ENCODE measurements at places on chromosomes 5 and 9.

- no peak for DNase-seq
Measured at GRCh38 chr9:33443047-33443446, 4.3 kb downstream of the AQP3 start.

DNA sequence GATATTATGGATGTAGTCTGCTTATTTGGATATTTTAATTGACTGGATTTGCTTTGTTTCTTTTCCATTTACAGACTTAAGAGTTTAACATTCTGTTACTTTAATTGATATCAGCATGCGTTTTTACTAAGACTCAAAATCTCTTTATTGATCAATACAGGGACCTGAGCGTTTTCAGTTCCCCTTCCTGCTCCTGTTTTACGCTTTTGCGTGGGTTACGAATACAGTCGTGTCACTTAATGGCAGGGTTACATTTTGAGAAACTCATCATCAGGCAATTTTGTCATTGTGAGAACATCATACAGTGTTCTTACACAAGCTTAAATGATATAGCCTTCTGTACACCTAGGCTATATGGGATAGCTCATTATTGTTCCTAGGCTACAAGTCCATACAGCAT is 65.2 kb downstream of the PBX3 start:
- no peak for DNase-seq

GRCh38 chr9:35364817-35365585 is 124.9 kb upstream of the RUSC2 start:
- DNase-seq, result peak; percentile 5

- no peak for DNase-seq
Measured at GRCh38 chr9:106403081-106403480, 459.9 kb upstream of the ZNF462 start.

- DNase-seq, result no peak
Measured at GRCh38 chr5:164306662-164307061, 801.2 kb downstream of the MAT2B start.

GRCh38 chr5:55694152-55694830 is 17.8 kb downstream of the SLC38A9 start:
- DNase-seq, result peak; percentile 62

DNA sequence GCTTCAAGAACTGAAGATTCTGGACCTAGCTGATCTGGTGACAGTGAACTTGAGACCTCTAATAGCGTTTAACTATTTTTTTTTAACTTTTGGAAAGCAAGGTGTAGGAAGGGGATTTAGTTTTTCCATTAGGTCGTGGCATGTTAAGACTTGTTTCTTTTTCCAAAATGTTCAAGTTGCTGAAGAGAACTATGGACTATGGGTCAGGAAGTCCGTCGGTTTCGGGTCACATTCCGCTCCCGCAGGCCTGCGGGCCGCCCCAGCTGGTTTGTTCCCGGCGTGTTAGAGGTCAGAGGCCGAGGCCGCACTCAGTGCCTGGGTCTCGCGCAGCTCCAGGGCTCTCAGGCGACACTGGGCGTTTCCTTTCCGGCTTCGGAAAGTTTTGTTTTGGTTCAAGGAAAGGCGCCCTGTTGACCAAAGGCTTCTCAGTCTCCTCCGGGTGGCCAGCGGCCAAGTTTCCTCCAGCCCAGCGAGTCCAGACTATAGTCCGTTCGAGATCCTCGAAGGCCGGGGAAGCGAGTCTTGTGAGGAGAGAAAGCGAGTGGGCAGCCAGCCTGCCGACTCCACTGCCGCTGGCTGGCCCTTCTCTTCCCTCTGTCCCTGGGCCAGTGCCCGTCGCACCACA is 586 bp upstream of the FCHO2 start:
- no peak for DNase-seq

DNA sequence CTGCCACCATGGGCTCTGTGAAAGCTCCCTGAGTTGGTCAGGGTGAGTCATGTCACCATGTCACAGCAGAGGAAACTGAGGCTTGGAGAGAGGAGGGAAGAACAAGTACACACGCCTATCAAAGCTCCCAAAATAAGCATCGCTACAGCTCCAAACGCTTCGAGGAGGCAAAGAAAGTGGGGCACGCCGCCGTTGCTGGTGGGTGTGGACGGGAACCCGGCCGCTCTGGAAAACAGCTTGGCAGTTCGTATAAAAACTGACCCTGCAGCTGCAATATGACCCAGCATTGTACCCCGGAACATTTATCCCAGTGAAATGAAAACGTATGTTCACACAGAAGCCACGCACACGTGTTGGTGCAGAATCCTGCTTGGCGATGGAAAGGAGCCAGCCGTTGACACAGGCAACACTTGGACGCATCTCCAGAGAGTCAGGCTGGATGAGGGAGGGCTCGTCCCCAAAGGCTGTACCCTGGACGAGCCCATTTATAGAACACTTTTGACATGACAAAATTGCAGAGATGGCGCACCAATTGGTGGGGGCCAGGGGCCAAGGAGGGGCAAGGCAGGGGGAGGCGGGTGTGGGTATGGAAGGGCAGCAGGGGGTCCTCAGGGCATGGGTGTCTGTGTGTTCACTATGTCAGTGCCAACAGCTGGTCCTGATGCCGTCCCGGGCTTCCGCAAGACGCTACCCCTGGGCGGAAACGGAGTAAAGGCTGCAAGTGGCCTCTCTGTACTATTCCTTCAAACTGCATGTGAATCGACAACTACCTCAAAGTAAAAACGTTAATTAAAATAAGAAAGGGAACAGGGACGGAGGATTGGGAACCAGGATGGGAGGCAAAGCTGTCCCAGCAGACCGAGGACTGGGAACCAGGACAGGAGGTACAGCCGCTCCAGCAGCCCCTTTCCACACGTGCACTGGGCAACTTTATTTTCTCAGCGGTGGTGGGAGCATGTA is 173.0 kb downstream of the OLFM1 start:
- no peak for DNase-seq

DNA sequence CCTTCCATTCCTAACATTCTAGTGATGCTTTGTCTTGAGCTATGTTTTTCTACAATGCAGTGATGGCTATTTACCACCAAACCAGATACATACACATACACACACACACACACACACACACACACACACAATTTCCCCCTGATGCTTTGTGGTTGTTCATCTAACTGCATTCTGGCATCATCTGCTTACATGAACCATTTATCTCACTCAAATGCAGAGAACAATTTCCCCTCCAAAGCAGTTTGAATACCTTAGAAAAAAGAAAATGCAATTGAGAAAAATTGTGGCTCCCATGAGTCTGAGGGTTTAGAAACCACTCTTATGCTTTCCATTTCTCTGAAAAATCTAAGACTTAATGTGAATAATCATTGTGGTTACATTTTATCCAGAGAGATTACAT is 1024.8 kb downstream of the TLE4 start:
- no peak for DNase-seq

GRCh38 chr5:178382754-178383164 is 150.2 kb upstream of the PHYKPL start:
- no peak for DNase-seq

DNA sequence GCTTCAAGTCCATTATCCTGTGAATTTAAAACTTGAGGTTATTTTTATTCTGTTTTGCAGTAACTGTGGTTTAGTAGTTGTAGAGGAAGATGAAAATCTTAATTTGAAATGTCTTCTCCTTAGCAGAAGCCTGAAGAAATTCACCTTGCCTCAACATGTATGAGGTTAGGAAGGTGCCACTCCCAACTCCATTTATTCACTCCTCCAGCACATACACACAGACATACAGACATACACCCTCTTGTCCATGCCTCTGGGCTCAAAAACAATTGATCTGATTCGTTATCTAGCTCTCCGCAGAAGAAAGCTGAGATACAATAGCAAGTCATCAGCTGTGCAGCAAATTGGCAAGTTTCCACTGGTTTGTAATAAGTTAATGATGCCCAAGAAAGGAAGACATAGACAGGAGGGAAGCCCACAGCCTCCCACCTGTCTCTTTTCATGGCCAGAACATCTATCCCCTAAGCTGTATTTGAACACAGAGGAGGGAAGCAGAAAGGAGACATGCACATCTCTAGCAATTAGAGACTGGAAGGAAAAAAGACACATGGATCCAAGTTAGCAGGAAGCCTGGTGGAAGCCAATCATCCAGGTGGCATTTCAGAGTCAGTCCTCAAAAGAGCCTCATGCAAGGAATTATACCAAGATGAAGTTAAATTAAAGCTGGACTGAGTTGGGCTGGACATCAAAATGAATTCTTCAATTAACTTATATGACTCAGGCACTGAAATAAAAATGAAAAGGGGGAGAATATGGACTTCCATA is 257.9 kb downstream of the ASTN2 start:
- no peak for DNase-seq

GRCh38 chr9:111854799-111855198 is 41.8 kb upstream of the UGCG start:
- no peak for DNase-seq

DNA sequence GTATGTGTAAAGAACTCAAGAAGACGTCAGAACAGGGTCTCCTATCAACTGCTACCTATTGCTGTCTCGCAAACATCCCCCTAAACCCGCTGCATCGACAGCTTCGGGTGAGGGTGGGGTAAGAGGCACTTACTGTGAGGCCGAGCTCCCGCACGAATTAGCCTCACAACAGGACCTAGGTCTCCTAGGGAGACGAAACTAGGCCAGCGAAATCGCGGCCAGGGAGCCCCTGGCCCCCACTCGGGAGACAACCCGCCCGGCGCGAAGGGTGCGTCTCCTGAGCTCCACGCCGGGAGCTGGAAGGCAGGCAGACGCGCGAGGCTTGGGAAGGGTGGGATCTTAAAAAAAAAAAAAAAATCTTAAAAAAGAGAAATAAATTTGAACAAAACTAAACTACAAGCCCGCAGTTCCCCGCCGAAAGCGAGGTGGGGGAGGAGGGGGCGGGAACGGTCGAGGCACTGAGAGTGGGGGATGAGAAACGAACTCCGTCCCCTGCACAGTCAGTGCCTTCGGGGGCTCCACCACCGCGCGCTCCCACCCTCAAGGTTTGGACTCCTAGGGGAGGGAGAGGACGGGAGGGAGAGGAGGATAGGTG is 33.0 kb upstream of the NFIB start:
- no peak for DNase-seq

GRCh38 chr5:3349704-3350565 is 245.7 kb upstream of the IRX1 start:
- DNase-seq, result no peak

GRCh38 chr5:79330071-79330470 is 94.1 kb downstream of the JMY start:
- no peak for DNase-seq

- DNase-seq, result no peak
Measured at GRCh38 chr9:91145496-91145895, 216.2 kb downstream of the AUH start.

DNA sequence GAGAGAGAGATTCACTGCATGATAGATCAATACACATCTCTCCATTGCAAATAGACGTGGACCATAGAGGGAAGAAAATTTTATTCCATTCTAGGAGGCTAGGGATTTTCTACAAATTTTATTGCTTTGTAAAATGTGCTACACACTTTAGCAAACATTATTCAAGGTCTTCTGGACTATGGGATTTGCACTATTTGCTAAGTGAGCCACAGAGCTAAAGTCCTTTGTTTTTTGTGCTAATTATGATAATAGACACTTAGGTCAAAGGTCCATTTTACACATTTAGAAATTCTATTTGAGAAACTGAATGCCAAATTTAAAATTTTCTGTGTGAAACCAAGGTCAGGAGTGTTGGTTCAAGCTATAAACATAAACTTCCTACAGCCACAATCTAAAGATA is 672.3 kb downstream of the LRRC70 start:
- no peak for DNase-seq

GRCh38 chr5:140443-140829 is 48.5 kb downstream of the PLEKHG4B start:
- no peak for DNase-seq

DNA sequence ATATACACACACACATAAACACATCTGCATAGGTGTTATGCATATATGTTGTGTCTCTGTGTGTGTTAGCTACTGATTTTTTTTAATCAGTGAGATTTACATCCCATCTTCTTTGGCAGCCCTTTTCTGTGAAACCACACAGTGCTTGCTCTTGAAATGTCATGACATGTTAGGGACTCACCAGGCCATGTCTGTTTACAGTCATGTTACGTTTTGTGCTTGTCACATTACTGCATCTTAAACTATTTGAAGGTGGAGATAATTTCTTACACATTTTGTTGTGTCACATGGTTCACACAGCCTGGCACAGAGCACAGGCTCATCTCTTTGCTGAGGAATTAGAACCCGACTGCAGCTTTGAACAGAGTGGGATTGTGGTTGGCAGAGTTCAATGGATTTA is 364.4 kb upstream of the RIOK2 start:
- DNase-seq, result no peak

DNA sequence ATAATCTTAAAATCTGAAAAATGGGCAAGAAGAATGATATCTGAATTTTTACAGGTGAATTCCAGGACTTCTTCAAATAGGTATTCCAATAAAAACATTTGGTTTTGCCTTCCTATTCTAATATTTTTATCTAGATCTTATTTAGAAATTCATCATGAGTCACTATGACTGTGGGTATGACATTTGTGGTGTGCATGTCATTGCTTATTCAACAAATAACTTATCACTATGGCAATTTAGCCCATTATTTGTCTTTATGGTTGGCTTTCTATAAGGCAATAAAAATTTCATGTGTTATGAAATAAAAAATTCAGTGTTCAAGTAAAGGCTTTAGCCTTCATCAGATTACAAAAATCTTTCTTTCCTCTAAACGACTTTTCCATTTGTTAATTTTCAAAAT is 1139.6 kb upstream of the NUDT12 start:
- no peak for DNase-seq

DNA sequence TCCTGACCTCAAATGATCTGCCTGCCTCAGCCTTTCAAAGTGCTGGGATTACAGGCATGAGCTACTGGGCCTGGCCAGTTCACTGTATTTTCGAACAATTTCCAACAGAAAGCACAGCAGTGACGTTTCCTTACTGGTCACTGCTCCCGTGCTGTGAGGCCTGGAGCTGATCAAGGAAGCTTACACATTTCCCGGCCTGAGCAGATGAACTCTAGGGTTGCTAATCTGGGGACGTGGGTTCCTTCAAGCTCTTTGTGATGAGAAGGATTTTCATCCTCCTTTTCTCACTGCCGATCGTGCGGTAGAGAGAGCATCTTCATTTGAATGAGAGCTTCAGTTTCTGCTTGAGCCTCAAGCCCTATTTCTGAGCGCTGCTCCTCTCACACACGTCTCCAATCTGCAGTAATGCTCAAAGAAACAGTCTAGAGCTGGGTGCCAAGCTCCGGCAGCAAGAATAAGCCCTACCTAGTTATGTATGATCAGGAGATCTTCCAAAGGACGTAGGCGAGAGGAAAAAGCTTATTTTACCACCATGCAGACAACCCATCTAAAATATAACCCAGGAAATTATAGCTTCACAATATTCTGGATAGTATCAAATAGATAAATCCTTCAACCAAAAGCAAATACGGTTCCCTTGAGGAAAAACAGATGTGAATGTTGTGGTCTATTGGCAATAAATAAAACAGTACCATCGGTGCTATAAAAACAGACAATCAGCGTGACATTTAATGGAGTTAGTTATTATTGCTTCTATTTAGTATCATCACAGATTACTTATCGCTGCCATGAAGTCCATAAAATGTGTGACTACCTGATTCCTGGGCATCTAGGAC is 7.3 kb upstream of the SPATA24 start:
- DNase-seq, result no peak

GRCh38 chr9:105007143-105007542 is 79.2 kb upstream of the ABCA1 start:
- peak; percentile 85 for DNase-seq
